Fibroblast of skin of back (primary cell): ENCODE measurements at places on chromosomes 16 and 17.
A peak's percentile ranks its signal among the peaks of the same experiment; 100 is the strongest.

GRCh38 chr16:10981697-10982216 is 37.4 kb downstream of the CLEC16A start:
- peak; percentile 9 for DNase-seq

DNA sequence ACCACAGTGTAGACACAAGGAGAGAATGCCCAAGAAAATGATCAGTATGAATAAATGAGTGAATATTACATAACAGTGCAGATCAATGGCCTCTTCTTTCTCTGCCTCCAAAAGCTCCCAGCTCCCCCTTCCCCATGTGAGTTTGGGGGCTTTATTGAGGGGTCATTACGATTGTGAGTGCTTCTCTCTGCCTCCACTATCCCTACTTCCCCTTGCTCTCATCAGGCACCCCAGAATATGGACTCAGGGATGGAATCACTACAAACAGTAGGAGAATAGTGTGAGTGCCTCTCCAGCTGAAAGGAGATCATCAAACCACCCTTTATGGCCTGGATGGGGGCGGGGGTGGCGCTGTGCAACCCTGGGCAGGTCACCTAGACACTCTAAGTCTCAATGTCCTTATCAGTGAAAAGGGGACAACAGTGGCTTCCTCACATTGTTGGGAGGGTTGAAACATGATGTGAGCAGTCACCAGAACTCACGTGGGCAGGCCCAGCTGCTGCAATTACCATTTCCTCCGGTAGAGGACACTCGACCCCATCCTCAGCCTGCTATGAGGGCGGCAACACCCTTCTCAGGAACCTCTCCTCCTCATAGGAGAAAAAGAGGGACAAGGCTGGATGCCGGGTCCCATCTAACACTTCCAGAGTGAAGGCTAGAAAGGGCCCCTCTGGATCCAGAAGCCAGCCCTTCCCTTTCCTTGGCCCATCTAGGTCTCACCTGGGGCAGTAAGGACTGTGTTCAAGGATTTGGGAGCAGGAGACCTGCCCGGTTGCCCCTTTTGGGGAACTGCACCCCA is 2.1 kb upstream of the EPOP start:
- peak; percentile 86 for DNase-seq

GRCh38 chr16:10897134-10897533 is 20.1 kb downstream of the CIITA start:
- DNase-seq: no peak

GRCh38 chr17:78423961-78424675 is 45.7 kb downstream of the PGS1 start:
- DNase-seq: no peak

DNA sequence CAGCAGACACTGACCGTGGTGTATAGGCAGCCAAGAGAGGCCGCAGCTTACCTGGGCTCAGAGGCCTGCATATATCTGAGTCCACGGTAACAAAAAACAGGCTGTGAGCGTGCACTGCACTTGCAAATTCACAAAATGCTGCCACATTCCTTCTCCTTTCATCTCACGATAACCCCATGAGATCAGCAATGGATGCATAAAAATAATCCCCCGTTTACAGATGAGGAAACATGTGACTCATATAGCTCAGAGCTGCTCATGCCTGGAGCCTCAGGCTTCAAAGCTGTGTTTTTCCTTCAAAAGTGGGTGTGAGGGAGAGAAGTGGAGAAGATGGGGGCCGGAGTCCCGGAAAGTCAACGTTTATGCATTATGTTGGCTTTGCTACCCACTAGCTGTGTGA is 118.3 kb upstream of the FOXF1 start:
- peak; percentile 66 for DNase-seq

GRCh38 chr17:81028506-81028858 is 6.5 kb upstream of the BAIAP2 start:
- DNase-seq: no peak

GRCh38 chr17:66198242-66198641 is 6.3 kb upstream of the CEP112 start:
- no peak for DNase-seq

DNA sequence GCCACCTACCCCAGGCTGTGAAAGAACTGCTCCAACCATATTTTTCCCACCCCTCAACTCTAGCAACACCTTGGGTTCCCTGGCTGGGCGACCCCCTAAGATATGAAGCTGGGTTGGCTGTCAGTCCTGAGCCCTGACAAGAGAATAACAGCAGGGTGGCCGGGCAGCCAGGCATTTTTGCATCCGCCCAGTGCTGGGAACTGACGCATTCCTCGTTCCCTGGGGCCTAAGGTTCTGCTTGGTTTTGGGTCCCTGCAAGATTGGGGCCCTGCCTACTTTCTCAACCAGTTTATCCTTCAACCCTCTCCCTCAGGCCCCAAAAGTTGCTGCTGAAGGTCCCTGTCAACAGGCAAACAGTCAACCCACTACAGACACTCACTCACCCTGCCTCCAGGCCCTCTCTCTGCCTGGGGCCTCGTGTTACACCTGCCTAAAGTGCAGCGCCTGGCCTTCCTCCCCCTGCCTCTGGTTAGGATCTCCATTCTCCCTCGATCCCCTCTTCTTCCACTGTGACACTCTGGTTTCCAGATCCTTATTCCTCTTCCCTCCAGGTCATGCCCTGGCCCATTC is 151.5 kb downstream of the STX8 start:
- DNase-seq: no peak

GRCh38 chr17:47816947-47817346 is 4.6 kb downstream of the OSBPL7 start:
- no peak for DNase-seq

DNA sequence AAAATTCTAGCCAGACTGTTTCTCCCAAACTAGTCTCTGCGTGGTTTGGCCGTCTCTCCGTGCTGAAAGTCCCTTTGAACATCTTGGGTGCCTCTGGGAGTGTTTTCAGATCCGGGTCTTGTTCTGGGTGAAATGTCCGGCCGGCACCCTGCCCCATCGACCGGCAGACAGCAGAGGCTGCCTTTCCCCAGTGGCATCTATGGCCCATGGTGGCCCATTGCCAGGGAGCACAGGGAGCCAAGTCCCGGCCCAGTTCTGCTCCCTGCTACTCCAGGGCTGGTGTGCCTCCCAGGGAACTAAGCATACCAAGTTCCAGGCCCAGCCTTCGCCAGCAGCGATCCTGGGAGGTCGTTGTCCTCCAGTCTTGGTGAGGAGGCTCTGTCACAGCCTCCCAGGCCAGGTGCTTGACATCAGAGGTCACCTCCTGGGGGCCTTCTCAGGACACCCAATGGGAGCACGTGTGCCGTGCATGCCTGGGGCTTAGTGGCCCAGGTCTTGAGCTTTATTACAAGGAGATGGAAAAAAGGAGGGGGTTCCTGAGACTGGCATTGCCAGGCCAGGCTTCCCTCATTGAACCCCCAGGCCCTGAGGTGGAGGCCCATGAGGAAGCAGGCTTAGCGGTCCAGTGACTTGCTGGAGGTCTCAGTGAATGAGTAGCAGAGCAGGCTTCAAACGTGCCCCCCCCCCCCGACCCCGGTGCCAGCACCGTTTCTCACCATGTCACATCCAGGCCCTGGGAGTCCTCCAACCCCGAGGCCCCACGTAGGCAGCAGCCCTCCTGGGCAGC is 54.0 kb downstream of the PGS1 start:
- no peak for DNase-seq

- DNase-seq: no peak
Observed at GRCh38 chr16:82184213-82184612, 14.2 kb upstream of the MPHOSPH6 start.

- DNase-seq: no peak
Observed at GRCh38 chr17:67016039-67016762, 28.2 kb upstream of the CACNG1 start.

DNA sequence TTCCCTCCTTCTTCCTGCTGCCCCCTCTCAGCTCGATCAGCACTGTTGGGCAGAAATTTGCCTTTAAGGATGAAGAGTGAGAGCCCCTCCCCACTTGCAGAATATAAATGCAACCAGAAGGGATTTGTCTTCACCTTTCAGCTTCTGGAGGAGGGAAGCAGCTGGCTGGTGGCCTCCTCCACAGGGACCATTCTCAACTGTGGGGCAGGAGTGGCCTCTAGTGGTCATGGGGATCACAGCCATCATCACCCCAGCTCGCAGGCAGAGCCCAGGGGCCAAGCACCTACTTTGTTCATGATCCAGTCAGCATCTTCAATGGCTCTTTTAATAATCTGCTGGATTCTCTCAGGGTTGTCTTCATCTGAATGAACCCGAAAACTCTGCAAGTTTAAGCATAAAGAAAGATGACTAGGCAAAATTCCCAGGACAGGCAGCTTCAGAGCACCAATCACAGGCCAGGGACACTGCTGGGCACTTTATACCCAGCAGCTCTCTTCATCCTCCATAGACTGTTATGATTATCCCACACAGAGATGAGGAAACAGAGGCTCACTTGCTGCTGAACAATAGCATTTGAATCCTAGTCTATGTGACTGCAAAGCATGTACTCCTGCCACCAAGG is 13.1 kb downstream of the LYRM9 start:
- DNase-seq: peak; percentile 46

- no peak for DNase-seq
Observed at GRCh38 chr17:42294469-42295398, 6.4 kb downstream of the STAT5A start.

GRCh38 chr16:17563323-17564091 is 92.7 kb upstream of the XYLT1 start:
- DNase-seq: no peak
